Activated T-cell treated with anti-CD3 and anti-CD28 coated beads, Interleukin-2, amount 50 U/mL, for 72 hours (primary cell): ENCODE measurements at places on chromosomes 3 and 15. TPM values are rescaled to one million over a fixed set of nuclear protein-coding genes. Genes with fewer than 3 reads are reported as not detected.

The DAZL gene
- not detected for total RNA-seq

The VPS33B gene
- 25.5 TPM for total RNA-seq

The TM6SF1 gene
- total RNA-seq: 31.8 TPM

The DHX36 gene
- 73.9 TPM for total RNA-seq

The LRRN1 gene
- 0.58 TPM for total RNA-seq

The CNTN4 gene
- 0.79 TPM for total RNA-seq

The PLA2G4D gene
- total RNA-seq: not detected

The ITIH1 gene
- not detected for total RNA-seq

The GMPPB gene
- total RNA-seq: 22.3 TPM

The KNG1 gene
- total RNA-seq: not detected
